ENCODE measurements at places on chromosomes 16 and 17.

- no peaks in the 10 kb centered on the region for H3K27me3 ChIP-seq
- no peak for DNase-seq
- peaks cover 27% of the 10 kb centered on the region for H3K36me3 ChIP-seq
Observed at GRCh38 chr16:50762241-50762640, 20.4 kb downstream of the CYLD start.

DNA sequence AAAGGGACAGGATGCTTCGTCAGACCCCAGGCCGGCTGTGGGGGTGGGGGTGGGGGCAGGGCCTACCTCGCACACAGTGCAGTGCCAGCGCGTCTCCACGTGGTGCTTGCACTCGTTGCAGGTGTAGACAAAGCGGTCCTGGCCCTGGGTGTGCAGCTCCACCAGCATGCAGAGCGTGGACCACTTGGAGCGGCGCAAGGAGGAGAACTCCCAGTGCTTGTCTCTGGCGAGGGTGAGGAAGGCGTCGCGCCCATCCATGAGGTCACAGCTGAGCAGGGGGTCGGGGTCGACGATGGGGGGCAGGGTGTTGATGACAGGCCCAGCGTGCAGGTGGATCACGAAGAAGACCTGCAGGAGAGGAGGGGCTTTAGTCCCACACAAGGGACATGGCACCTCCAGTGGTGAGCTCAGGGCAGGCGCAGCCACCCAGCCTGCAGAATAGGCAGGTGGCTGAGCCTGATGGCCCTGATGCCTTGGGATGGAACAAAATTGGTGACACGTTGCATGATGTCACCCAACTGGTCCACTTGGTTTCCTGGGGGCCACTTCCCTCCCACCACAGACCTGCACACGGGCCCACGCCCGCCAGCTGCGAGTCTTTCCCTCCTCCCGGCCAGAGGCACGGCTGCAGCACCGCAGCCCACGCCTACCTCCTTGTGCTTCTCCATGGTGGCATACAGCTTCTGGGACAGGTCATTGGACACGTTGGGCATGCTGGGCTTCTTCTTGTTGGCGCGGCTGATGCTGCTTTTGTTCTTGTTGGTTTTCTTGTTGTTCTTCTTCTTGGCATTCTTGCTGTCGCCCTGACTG is 14.0 kb upstream of the TRAP1 start:
- DNase-seq: no peak
- no peak overlapping the region for H3K4me3 ChIP-seq
- H3K36me3 ChIP-seq: peaks cover 33% of the 10 kb centered on the region

GRCh38 chr16:71961066-71962039 is 38.8 kb downstream of the PKD1L3 start:
- no peaks in the 10 kb centered on the region for H3K36me3 ChIP-seq
- no peak overlapping the region for H3K27ac ChIP-seq
- H3K4me3 ChIP-seq: no peak overlapping the region

- H3K36me3 ChIP-seq: peaks cover 12% of the 10 kb centered on the region
- H3K27ac ChIP-seq: no peak overlapping the region
- no peak overlapping the region for H3K4me3 ChIP-seq
- H3K27me3 ChIP-seq: no peaks in the 10 kb centered on the region
- peaks cover 15% of the 10 kb centered on the region for H3K4me1 ChIP-seq
Observed at GRCh38 chr17:18246109-18246725, 12.3 kb downstream of the FLII start.

DNA sequence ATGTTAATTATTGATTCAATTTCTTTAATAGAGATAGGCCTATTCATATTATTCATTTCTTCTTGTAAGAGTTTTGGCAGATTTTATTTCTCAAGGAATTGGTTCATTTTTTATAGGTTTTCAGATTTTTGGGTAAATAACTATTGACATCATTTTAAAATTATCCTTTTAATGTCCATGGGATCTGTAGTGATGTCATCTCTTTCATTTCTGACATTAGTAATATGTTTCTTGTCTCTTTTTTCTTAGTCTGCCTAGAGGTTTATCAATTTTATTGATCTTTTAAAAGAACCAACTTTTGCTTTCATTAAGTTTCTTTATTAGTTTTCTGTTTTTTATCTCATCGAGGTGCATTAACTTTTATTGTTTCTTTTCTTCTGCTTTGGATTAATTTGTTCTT is 162.6 kb downstream of the FTO start:
- no peaks in the 10 kb centered on the region for H3K27me3 ChIP-seq
- peaks cover 27% of the 10 kb centered on the region for H3K36me3 ChIP-seq
- H3K4me1 ChIP-seq: no peaks in the 10 kb centered on the region
- H3K27ac ChIP-seq: no peak overlapping the region

GRCh38 chr17:71900621-71901229 is 220.1 kb upstream of the SOX9 start:
- H3K4me1 ChIP-seq: peaks cover 4% of the 10 kb centered on the region
- no peaks in the 10 kb centered on the region for H3K36me3 ChIP-seq
- H3K27ac ChIP-seq: no peak overlapping the region
- no peak overlapping the region for H3K4me3 ChIP-seq
- H3K27me3 ChIP-seq: peaks cover 61% of the 10 kb centered on the region

- peaks cover 27% of the 10 kb centered on the region for H3K27me3 ChIP-seq
- DNase-seq: no peak
Observed at GRCh38 chr16:23788685-23789084, 33.9 kb downstream of the CHP2 start.

DNA sequence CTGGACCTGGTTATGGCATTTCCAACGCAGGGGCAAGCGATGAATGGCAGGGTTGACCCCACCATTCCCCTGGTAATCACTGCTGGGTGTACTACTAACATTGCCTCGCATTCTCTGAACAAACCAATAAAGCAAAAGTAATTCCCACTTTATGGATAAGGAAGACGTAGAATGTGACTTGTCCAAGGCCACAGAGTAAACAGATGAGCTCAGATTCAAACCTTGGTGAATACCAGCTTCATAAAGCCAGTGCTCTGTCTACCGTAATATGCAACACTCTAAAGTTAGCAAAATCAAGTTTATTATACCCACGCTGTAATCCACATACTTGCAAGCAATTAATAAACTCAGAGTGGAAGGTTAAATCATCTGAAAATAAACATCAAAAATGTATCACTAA is 59.6 kb downstream of the ANKFY1 start:
- H3K27me3 ChIP-seq: no peaks in the 10 kb centered on the region
- no peak overlapping the region for H3K4me3 ChIP-seq
- no peaks in the 10 kb centered on the region for H3K4me1 ChIP-seq
- H3K36me3 ChIP-seq: peaks cover 24% of the 10 kb centered on the region
- peak; percentile 20 for DNase-seq

All from type B pancreatic cell (in vitro differentiated cells).